Stimulated activated CD4-positive, alpha-beta T cell treated with anti-CD3 and anti-CD28 coated beads, TNF-alpha, amount 100 ng/mL, for 24 hours (primary cell): ENCODE measurements at places on chromosomes 2 and 18.

DNA sequence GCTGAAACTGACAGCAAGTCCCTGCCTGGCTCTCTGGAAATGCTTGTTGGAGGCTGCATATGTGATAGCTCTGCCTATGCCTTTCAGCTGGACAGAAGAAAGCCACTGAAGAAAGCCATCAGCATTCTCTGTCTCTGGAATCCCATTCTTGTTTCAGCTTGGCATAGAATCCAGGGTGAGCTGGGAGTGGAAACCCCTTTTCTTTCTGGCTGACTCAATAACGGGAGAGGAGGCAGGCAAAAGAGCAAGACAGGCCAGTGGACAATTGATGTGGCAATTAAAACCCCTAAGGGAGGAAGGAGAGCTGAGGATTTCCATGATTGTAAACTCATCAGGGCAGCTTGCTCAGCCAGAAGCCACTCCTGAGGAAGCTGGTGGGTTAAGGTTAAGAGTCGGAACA, 208.1 kb downstream of the CLIP4 start:
- DNase-seq: no peak

DNA sequence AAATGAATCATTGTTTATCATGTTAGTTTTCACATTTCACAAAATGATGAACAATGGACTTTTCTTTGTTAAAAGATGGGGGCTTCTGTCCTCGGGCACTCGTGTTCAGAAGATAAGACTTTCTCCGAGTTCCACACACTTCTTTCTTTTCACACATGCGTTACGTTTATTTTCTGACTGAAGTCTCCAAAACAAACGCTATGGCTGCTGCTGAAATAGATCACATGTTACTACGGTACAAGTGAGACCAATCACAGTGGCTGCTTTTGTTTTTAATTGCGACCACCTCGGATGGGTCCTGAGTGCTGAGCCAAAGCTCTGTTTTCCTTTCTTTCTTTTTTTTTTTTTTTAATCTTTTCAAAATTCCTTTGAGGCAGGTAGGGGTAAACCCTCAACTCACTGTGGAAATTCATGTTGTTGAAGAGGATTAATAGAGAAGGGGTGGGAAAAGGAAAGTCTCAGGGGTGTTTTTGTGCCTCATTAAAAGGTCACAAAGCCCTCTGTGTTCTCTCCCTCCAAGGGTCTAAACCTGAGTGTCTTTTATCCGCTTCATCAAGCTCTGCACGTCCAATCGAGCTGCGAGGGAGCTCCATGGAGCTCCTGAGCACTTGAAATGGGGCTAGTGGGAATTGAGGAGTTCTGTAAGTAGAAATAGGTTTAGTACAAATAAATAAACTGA, 48.2 kb downstream of the ARL4C start:
- no peak for DNase-seq

DNA sequence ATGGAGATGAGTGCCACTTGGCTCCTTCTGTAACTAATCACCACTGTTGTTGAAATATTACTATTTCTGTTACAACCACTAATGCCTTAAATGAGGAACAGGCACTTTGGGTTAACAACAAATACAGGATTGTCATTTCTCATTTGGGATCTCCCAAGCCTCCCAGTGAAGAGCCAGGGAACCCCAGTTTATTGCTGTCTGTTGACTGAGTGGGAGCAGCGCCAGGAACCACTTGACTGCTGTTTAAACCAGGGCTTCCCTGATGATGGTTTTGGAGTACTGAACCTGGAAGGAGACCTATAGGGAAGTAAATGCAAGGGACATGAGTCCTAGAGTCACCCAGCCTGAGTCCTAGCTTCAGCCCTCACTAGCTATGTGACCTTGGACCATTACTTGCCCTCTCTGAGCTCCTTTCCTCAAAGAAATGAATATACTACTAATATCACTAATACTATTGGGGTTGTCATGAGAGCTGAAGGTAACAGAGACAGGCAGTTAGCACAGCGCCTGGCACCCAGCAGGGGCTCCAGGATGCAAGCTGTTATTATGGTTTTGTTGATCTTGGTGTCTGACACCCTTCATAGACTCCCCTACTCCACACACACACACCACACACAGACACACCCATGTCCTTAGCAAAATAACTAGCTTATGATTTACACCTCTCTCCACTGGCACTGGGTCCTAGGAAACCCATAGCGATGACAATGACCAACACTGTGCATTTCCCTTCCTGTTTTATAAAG, 104.2 kb upstream of the FZD7 start:
- no peak for DNase-seq

- DNase-seq: no peak
Measured at GRCh38 chr2:8309131-8309530, 372.7 kb upstream of the ID2 start.

GRCh38 chr2:54274781-54275242, 18.8 kb upstream of the TSPYL6 start:
- no peak for DNase-seq

DNA sequence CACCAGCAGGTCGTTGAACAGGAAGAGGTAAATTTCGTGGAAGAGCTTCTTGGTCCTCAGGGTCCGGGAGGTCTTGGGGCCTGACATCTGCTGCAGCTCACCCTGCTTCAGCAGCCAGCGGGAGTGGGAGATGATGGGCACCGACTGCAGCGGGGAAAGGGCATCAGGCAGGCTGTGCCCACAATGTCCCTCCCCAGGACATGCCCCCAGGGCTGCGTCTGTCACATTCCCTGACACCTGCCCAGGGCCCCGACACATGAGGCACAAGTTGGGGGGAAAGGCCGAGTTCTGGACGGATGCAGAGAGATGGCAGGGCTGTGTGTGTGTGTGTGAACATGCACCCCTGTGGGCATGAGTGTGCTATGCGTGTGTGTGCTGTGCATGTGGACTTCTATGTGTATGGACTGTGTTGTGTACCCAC, 13.9 kb downstream of the SNORC start:
- no peak for DNase-seq

DNA sequence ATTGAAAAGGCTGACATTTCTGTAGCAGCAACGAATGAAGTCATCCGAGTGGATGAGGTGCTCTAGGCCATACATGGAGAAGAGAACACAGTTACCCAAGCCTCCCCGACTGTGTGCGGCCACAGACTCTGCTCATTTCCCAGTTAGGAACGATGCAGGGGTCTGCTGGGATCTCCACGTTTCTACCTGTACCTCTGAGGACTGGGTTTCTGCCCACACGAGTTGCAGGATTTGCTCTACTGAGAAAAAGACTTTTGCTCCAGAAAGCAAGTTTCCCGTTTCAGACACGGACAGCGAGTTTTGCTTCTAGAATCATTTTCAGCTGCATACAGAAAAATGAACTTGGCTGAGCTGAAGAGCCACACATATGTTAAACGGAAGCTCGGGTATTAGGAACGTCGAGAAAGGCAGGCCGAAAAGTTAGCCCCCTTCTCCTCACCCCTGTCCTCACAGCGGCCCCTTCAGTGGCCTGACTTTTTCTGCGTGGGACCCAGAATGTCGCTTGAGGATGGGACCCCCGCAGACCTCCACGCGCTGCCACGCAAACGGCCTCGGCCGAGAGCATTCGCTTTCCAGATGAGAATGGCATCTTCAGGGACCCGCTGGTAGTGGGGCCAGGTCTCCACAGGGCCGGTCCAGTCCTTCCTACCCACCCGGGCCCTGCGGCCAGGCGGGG, 582 bp upstream of the RAB31 start:
- DNase-seq: no peak

DNA sequence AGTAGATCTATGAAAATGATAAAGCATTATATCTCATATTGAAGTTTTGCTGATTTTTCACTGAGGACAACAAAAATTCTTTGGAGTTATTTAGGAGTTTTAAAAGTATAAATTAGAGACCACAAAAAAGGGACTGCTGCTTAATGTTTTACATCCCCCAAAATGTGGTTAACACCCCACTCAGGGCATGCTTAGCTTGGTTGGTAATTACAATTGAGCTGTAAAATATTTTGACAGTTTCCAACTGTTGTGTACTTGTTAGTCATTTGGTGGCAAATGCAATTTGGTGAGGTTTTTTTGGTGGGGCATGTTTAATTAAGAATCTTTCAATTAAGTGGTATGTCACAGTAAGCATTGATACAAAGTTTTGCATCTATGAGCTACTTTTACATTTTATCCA, 137.3 kb upstream of the OTX1 start:
- DNase-seq: no peak

GRCh38 chr2:104746299-104746698, 107.6 kb upstream of the POU3F3 start:
- DNase-seq: no peak

- no peak for DNase-seq
Measured at GRCh38 chr18:50989711-50990110, 21.9 kb downstream of the ELAC1 start.

DNA sequence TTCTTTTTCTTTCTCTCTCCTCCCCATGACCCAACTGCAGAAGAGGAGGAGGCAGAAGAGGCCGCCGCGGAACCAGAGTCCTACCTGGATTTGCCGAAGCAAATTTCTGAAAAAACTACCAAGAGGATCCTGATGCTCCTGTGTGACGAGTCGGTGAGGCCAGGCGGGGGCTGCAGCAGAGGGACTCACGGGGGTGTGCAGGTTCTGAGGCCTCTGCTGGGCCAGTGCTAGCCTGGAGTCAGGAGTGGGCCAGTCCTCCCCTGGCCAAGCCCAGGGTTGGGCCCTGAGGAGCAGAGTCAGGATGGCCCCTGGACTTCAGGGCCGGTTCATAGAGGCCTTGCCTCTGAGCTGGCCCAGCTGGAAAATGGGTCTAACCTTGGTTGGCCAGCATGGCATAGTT, 29.3 kb downstream of the OTOF start:
- DNase-seq: no peak

DNA sequence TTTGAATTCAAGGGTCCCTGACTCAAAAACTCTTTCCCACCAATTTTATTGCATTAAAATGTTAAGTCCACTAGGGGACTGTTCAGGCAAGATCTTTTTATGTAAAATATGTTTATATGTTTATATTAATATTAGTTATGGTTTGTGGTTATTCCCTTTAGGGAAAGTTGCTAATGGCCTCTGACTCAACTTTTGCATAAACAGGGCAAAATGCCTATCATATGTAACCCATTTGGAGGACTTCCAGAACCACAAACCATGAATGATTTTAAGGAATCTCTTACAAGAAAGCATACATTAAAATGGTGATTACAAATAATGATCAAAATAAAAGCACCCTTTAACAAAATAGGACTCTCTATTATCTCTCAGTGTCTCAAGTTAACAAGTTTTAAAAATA, 1484.5 kb upstream of the ZEB2 start:
- no peak for DNase-seq
